Stimulated activated CD4-positive, alpha-beta T cell treated with anti-CD3 and anti-CD28 coated beads, Interleukin-4, amount 100 ng/mL, for 24 hours (primary cell): ENCODE measurements at places on chromosomes 12 and 14.

DNA sequence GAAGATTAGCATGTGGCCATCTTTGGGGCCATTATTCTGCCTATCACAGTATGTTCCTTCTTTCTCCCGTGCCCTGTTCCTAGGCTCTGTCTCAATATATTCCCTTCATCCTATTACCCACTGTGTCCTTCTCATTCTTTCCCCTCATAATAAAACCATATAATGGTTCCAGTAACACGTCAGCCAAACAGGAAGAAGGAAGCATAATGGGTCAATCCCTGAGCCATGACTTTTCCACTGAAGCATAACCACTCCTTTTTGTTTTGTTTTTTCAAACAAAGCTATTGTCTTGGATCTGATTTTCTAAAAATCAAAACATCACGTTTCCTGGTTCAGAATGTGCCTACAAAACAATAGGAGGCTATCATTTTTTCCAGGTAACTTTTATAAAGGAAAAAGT, 21.3 kb upstream of the RHOJ start:
- DNase-seq: no peak

DNA sequence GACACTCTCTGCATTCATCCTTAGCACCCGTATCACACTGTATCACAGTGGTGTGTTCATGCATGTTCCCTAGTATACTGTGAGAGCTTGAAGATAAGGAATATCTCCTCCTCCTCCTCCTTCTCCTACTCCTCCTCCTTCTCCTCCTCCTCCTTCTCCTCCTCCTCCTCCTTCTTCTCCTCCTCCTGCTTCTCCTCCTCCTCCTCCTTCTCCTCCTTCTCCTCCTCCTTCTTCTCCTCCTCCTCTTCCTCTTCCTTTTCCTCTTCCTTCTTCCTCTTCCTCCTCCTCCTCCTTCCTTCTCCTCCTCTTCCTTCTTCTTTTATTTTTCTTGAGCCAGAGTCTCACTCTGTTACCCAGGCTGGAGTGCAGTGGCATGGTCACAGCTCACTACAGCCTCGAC, 27.1 kb downstream of the DAO start:
- DNase-seq: no peak

- no peak for DNase-seq
Measured at GRCh38 chr12:128140551-128140950, 126.4 kb upstream of the TMEM132C start.

- no peak for DNase-seq
Measured at GRCh38 chr12:25623816-25624215, 70.7 kb upstream of the LMNTD1 start.

DNA sequence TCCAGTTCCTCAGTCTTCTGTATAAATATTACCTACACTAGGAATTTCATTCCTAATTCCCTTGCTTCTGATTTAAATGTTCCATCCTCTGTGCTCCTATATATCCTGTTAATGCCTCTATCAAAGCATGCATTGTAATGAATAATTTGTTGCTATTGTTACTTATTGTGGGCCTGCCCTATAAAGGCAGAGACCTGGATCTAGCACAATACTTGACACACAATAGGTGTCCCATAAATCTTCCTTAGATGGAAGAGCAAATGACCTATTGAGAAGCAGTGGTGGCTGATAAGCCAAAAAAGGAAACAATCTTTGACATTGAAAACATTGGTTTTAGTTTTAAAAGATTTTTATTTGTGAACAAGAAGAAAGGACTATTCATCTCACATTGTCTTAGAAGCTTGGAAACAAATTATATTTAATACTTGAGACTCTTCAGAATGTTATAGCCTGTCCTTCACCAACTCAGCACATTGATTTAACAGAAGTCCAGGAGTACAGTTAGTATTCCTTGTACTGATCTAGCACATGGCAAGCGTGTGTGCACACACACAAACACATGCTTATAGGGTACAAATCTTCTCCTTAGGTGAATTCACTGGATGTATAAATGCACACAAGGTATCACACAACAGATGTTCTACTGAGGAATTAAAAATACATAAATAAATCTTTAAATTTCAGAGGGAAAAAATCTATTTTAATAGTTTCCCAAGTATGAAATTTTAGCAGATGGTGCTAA, 135.9 kb downstream of the DUSP6 start:
- no peak for DNase-seq

DNA sequence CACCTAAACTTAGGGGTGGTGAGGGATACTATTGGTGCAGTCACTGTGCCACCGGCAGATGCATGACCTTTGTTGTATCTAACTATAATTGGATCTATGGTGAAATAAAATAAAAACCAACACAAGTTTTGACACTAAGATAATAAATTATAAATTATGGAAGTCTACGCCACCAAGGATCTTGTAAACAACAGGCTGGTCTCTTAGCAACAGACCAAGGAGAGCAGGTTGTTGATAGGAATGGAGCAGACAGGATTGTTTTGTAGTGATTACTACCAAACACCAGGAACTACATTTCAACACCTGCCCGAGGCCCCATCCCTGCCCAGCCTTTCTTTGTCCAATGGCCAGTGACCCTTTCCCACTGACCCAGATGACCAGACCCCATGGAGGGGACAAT, 1178.0 kb downstream of the VRK1 start:
- no peak for DNase-seq
